ENCODE measurements at places on chromosomes 1 and 21.
A peak's percentile ranks its signal among the peaks of the same experiment; 100 is the strongest.

- DNase-seq: no peak
Measured at GRCh38 chr21:37869661-37870060, 46.6 kb downstream of the KCNJ6 start.

DNA sequence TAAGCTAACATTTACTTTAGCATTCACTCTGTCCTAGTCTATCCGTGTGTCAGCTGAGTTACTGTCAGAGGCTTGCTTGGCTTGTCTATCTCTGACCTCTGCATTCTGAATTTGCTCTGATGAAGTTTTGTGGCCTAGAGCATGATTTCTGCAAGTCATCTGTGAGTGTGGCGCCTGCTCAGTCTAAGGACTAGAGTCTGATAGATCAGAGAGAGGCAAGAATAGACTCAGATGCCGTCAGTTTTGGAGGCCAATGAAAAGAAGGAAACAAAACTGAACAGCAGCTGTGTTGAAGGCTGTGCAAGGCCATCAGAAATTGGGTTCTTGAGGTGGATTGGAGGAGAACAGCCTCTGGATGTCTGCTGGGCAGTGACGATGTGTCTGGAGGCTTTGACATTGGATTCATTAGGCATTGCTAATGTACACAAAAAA is 573.1 kb downstream of the USP25 start:
- no peak for DNase-seq

GRCh38 chr1:21550097-21550496 is 40.9 kb downstream of the ALPL start:
- no peak for DNase-seq

DNA sequence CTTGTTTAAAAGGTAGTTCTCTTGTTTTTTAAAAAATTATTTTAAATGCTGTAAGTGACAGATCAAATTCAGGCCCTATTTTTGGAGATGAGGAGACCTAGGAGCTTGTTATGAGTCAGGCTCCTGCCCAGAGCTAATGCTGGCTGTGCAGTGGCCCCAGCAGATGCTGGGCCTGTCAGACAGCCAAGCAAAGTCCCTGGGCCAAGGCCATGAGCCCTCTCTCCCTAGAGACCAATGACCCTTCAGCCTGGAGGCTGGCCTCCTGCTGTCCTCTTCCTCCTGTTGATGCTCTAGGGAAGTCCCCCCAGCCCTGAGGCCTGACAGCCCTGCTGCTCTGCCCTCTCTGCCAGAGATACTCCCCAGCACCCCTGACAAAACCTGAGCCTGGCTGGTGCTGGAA is 128.1 kb upstream of the CTTNBP2NL start:
- DNase-seq: no peak

DNA sequence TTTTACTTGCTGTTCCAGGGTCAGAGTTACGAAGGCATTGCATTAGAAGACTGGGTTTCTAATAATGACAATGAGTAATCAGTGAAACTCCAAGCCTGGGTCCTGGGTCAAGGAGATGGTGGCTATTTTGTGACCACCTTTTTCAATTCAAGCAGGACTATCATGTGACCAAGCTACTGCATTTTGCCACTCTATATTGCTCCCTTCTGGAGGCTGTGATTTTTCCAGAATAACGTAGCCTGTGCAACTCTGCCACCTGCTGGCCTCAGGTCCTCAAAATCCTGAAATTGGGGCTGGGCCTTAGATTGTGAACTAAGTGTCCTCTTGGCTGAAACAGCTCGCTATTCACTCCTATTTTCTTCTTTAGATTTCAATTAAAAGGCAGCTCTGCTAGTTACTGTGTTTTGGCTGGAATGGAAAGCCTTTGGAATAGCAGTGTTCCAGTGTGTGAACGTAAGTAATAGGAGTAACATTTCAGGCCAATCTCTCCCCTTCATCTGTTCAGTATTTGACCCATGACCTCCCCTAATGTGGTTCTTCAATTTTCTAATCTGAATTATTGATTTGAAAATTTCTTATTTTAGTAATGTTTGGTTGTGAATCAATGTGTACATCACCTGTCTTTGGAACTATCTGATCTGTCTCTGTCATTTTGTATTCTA is 52.9 kb upstream of the CD46 start:
- no peak for DNase-seq

- DNase-seq: peak; percentile 78
Measured at GRCh38 chr1:1098681-1099421, 17.0 kb downstream of the C1orf159 start.

- DNase-seq: no peak
Measured at GRCh38 chr1:109468061-109468460, 1.7 kb downstream of the SYPL2 start.

GRCh38 chr1:183227422-183228346 is 41.6 kb downstream of the LAMC2 start:
- DNase-seq: peak; percentile 29

GRCh38 chr1:195529881-195530280 is 1078.4 kb downstream of the KCNT2 start:
- no peak for DNase-seq

Data from T-helper 1 cell (primary cell).